ENCODE measurements at places on chromosomes 6 and 20.

DNA sequence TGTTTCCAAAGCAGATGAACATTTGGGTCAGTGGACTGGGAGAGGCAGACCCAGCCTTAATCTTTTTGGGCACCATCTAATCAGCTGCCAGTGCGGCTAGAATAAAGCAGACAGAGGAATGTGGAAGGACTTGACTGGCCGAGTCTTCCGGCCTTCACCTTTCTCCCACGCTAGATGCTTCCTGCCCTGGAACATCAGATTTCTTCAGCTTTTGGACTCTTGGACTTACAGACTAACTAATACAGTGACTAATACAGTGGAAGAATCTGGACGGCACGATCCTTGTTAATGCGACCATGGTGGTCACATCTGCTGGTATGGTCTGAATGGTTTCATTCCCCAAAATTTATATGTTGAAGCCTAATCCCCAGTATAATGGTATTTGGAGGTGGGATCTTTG is 122.6 kb upstream of the NXT1 start:
- no peak for DNase-seq

DNA sequence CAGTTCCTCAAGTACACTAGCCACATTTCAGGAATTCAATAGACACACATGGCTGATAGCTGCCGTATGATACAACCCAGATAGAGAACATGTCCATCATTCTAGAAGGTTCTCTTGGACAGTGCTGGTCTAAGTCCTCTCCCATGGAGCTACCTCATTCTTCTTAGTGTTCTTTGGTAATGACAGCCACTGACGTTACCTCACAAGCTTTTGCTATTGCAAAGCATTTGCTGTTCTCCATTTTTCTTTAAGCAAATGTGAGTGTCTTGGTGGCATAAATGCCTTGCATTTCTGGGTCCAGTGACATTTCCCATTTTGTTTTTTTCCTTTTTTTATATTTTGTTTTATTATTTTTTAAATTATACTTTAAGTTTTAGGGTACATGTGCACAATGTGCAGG is 8.3 kb upstream of the CEBPB start:
- DNase-seq, result no peak

DNA sequence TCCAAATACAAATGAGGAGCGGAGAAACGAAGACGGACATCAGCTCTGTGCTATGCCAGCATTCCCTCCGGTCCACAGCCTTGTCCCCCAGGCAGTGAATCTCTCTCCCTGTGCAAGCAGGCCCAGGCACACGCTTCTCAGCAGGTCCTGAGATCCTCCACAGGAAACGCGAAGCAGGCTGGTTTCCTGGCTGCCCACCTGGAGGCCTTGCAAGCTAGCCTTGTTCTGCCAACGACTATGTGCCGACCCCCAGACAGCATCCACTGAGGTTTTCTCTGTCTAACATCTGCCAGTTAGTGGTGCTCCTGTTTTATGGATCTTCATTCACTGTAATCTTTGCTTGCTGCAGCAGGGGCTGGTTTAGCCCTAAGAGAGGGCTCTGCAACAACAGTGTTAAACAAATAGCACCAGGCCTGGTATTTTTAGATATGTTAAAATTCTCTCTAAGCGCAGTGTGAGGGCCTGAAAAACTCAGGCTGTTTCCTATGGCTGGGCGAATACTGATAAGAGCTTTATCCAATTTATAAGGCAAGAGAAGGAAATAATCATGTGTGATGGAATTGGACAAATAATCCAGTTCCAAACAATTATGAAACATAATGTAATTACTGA is 386.0 kb upstream of the ARID1B start:
- DNase-seq, result no peak

- DNase-seq, result no peak
These were observed 518.5 kb upstream of the MARCKS start for GRCh38 chr6:113338644-113339043.

DNA sequence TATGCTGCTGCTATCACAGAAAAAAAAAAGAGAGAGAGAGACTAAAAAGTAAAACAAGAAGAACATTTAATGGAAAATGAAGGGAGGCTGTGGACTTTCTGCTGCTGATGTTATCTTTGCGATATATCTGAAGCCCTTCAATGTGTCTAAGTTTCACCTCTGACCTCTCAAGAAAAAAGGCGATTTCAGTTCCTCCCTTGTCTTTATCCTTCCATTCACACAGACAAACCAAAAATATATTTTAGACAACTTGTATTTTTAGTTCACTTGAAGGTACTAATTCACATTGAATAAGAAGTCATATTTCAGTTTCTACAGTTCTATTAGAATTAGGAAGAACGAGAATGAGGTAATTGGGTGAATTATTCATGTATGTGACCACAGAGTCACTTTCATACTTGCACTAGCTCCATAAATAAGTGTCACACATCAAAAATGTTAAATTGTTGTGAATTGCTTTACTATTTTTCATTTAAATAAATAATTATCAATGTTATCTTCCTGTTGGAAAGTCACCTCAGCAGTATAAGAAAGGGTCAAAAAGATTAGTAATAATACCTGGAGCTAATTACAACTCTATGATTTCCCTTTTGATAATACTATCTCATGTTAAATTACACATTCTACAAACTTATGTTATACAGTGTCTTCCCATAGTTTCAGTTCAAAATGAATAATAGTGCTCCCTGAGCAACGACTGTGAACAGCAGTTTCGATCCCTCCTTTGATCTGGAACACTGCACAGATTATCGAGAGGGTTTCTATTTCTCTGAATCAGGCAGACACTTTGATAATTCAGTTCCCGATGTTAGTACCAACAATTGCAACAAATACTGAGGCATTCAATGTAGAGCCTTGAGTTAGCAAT is 85.2 kb upstream of the PLCB4 start:
- no peak for DNase-seq

DNA sequence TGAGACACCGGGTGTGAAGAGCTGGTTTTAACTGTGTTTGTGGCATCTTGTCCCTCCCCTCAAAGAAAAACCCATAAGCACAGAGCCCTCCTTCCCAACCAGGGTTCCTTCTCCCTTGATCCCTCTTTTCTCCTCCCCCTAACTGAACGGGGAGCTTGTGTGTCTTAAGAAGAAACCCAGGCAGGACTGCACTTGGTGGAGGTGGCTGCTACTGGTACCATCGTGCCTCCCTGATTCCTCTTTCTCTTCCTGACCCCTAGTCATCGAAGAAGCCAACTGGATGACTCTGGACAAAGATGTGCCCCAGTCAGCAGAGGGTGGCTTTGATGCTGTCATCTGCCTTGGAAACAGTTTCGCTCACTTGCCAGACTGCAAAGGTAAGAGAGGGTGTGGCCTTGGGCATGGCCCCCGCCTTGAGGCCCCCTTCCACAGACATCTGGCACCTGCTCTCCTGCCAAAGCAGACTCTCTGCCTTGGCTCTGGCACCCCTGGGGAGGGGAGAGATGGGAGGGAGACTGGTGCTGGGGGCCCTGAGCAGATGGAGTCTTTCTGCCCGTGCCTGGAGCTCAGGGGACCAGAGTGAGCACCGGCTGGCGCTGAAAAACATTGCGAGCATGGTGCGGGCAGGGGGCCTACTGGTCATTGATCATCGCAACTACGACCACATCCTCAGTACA is 2.1 kb downstream of the GNMT start:
- DNase-seq, result no peak

DNA sequence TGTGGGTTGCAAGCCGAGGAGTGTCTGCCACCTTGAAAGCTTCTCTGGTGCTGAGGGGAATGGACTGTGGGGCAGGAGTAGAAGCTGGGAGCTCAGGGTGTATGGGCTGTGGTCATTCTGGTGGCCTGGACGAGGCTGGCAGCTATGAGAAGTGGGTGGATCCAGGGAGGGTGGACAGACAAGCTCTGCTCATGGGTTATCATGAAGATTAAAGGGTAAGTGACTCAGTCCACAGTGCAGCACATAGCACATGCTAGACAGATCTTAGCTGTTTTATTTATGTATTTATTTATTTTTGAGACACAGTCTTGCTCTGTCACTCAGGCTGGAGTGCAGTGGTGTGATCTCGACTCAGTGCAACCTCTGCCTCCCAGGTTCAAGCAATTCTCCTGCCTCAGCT is 13.8 kb downstream of the RSPO4 start:
- DNase-seq, result no peak

- no peak for DNase-seq
These were observed 138.7 kb downstream of the FOXO3 start for GRCh38 chr6:108699290-108700041.

GRCh38 chr20:53921443-53921973 is 148.9 kb downstream of the BCAS1 start:
- DNase-seq, result no peak

- no peak for DNase-seq
These were observed 11.1 kb upstream of the TXNDC5 start for GRCh38 chr6:7921632-7922092.

DNA sequence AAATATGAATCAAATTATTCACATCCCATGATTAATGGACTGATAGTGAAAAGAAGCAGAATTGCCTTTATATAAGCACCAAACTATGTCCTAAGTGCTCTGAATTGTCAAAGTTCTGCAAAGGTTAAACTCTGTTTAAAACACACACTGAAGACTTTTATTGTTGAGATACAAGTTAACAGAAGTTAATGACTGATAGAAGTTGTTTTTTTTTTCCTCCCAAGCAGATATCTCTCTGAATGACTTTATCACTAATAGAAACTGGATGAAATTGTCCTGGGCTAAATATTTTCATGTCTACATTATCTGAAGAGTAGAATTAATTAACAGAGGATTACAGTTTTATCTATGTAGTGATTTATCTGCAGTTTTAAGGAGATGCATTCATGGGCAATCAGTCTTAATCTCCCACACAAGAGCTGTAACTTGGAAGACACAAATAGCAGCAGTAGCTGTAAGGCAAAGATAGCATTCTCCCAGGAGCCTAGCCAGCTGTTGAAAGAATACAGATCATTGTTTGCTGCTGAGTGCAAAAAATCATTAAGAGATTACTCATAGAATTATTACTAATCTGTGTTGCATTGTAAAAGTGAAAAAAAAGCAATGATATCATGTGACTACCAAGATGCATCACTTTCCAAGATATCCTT is 49.9 kb downstream of the BMP5 start:
- DNase-seq, result no peak

- DNase-seq, result no peak
These were observed 2.8 kb upstream of the CUL9 start for GRCh38 chr6:43178951-43179830.

- DNase-seq, result no peak
These were observed 14.3 kb upstream of the FOXP4 start for GRCh38 chr6:41531591-41532582.

GRCh38 chr6:13038315-13038714 is 290.0 kb downstream of the TBC1D7 start:
- DNase-seq, result no peak

- no peak for DNase-seq
These were observed 741.4 kb downstream of the HACE1 start for GRCh38 chr6:104118274-104118673.

DNA sequence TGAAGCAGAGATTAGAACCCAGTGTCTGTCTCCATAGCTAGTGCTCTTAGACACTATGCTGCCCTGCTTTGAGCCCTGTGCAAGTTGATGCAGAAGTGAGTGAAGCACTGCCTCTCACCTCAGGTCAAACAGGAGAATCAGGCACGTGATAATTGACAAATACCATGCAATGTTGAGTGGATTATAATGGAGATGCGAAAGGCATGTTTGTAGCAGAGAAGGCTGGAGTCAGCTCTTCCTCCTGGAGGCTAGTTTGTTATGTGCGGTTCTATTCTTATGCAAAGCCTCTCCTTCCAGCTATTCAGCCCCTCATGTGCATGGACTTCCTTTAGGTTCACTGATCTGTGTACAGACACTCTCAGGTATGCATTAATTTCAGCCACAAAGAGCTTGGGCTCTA is 108.5 kb downstream of the MANEA start:
- DNase-seq, result no peak

DNA sequence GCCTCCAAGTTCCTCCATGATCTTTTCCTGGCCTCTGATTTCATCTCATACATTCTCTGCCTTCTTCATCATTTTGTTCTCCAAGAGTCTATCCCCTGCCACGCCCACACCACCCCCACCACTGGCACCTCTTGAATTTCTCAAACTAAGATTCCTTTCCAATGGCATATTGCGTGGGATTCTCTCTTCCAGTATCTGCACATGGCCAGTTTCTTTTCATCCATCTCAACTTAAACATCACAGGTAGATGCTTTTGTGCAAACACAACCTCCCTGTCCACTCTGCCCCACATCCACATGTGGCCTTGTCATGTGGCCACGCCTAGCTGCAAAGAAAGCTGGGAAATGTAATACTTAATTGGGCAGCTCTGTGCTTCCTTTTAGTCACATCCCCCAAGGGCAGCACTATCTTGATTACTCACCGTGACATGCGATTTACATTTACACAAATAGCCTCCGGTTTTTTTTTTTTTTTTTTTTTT is 33.4 kb upstream of the ZMYND8 start:
- DNase-seq, result no peak

- no peak for DNase-seq
These were observed 24.6 kb upstream of the CCDC167 start for GRCh38 chr6:37524025-37524969.

- DNase-seq, result no peak
These were observed 613.6 kb downstream of the TFAP2A start for GRCh38 chr6:9801249-9801754.

GRCh38 chr6:129181001-129181400 is 298.1 kb downstream of the LAMA2 start:
- no peak for DNase-seq

- DNase-seq, result no peak
These were observed 30.5 kb upstream of the RPP40 start for GRCh38 chr6:5034328-5034727.

- no peak for DNase-seq
These were observed 26.1 kb downstream of the PTPN1 start for GRCh38 chr20:50536333-50536732.

GRCh38 chr6:45969883-45970282 is 45.8 kb downstream of the CLIC5 start:
- DNase-seq, result no peak

- no peak for DNase-seq
These were observed 37.9 kb upstream of the CHD6 start for GRCh38 chr20:41655962-41656618.

- DNase-seq, result no peak
These were observed 203.2 kb downstream of the SIM1 start for GRCh38 chr6:100261486-100261885.

- DNase-seq, result no peak
These were observed 111.5 kb upstream of the EYS start for GRCh38 chr6:65818576-65818975.

DNA sequence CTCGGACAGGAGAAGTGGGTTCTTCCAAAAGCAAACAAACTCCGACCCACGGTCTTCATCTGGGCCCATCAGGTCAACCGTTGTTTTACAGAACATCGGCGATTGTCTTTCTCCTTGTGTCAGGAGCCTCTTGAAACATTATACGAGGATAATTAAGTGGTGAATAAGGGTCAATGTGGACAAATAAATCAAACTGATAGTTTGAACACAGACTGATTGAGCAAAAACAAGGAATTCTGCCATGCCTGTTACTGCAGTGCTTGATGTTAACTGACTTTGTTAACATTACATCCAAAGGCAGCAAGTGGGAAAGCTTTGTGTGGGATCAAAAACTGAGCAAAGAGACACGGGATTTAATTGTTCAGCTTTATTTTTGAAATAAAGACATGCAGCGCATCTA is 101.1 kb upstream of the IFNGR1 start:
- DNase-seq, result no peak
